Hematopoietic multipotent progenitor cell treated with erythropoietin and hydrocortisone succinate and interleukin-3 and kit ligand, for 6 days (in vitro differentiated cells): ENCODE measurements at places on chromosomes 1 and 21.

DNA sequence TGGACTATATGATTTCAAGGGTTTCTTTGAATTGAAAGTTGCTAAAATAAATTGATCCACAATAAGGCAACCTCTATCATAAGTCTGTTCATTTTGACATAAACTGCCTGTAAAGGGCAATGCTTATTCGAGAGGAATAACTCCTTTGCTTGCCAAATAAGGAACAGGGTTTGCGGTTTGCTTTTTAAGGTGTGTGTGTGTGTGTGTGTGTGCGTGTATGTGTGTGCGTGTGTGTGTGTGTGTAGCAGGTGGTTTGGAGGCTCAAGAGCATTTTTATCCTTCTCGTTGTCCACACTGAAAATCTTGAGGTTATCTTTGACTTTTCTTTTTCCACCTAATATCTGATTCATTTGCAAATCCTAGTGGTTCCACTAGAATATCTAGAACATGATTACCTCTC is 13.1 kb upstream of the NGF start:
- no peak for DNase-seq

DNA sequence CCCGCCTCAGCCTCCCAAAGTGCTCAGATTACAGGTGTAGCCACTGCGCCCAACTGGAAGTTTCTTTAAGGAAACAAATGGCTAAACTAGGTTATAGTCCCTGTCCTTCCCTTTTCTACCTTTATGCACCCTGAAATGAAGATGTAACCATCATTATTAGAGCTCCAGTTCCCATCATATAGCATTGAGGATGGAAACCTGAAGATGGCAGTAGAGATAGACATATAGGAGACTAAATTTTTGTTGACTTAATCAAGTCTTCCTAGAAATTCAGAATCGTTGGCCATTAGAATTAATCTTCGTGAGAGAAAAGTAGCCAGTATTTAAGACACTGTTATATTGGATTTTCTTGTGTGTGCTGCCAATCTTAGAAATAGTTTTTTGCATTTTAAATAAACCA is 1016.3 kb upstream of the NCAM2 start:
- peak; percentile 11 for DNase-seq

DNA sequence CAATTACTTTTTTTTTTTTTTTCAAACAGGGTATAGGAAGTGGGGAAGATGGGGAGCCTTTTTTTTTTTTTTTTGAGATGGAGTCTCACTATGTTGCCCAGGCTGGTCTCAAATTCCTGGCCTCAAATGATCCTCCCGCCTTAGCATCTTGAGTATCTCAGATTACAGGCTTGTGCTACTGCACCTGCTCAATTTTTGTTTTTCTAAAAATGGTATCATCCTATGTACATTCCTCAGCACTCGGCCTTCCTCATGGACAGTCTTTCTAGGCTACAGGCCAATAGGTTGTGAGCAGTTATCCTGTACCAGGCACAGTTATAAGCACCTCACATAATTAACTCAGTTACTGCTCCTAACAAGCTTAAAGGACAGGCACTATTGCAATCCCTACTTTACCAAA is 132.1 kb upstream of the EDN2 start:
- DNase-seq, result no peak

- DNase-seq, result no peak
Measured at GRCh38 chr1:232978091-232978634, 27.8 kb downstream of the NTPCR start.

- DNase-seq, result no peak
Measured at GRCh38 chr1:55276671-55277376, 61.7 kb upstream of the USP24 start.

- no peak for DNase-seq
Measured at GRCh38 chr1:175504875-175505555, 238.4 kb downstream of the TNR start.

- no peak for DNase-seq
Measured at GRCh38 chr1:69985901-69986439, 219.4 kb downstream of the LRRC40 start.

DNA sequence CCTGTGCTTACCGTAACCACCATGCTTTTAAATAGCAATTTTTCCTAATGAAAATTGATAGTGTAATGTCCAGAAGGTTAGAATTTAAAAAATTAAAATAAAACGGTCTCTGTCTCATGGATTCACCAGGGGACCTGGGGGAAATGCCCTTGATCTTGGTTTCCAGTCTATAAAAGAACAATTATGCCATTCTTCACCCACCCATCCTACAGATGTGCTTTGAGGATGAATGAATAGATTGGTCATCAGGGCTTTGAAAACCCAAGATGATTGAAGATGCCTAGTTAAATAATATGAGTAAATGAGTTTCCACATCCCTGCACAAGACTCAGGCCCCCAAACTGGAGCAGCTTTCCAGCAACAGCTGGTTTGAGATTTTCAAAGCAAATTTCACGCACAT is 38.7 kb downstream of the CNN3 start:
- no peak for DNase-seq

GRCh38 chr1:239606850-239607400 is 220.6 kb downstream of the CHRM3 start:
- no peak for DNase-seq

- DNase-seq, result no peak
Measured at GRCh38 chr21:16418226-16418625, 688.4 kb downstream of the USP25 start.

DNA sequence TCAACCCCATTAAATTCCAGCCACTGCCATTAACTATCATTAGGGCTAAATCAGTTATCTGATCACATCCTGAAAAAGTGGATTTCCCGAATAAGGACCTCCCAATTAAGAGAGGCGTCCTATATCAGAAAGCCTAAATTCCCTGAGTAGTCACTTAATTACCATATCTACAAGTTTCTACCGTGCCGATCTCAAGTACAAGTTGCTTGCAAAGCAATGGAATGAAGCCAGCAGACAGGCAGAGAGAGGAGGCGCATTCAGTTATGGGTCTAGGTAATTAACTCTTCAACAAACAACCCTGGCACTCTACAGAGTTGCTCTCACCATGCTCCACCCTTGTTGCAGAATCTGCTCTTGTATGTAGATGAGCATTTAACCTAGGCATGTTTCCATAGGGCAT is 494.6 kb upstream of the RUNX1 start:
- DNase-seq, result no peak

DNA sequence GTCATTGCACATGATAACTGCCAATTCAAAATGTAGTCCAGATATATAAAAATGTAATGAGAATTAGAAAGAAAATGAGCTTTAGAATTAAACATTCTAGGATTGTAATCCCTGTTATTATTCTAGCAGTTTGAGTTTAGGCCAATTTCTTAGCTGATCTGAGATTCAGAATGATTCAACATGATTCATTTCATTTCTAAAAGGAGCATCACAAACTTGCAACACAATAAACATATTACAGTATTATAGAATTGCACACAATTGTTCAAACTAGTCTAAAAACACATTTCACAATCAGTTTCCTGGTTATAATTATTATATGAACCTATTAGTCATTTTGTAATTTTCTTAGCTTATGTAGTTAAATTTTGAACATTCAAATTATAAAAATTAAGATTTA is 43.3 kb upstream of the TSHB start:
- DNase-seq, result no peak

DNA sequence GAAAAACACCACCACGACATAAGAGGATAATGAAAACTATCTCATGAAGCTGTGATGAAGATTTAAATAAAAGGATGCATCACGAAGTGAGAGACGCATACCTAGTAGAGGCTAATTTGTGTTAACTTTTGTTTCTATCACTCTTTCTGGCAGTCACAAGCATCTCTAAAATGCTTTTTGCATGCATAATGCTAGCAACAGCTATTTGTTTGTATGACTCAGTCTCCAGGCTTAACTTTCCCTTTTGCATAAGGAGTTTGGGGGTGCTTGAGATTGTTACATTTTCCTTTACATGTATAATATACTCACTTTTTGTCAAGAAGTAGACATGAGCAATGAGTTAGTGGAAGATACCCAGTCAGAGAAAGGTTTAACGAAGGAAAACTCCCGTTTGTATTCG is 385.4 kb downstream of the DISC1 start:
- DNase-seq, result no peak

DNA sequence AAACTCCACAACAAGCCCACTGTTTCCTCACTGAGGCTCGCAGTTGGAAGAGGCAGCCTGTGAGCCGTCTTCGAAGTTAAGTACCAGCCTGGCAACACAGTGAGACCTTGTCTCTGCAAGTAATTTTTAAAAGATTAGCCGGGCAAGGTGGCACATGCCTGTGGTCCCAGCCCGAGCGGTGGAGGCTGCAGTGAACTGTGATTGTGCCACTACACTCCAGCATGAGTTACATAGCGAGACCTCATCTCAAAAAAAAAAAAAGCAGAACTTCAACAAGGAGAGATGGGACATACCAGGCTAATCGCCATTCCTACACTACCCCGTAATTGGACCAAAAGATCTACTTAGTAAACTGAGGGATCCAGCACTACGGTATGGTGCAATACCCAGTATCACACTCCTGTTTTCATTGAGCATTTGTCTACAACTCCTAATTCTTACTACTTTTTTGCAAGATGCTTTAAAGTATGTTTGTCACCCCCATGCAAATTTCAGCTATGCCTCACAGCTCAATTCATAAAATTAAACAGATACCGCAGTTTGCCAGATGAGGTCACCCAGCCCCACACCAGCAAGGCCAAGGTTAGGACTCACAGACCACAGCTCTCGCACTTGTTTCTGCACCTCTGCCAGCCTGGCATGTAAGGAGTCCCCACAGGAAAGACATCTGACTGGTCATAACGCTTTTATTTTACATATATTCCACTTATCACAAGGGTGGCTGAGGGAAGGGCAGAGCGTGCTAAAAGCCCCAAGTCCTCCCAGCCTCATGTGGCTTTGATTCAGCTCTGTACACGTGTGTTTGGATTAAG is 21.0 kb downstream of the SDE2 start:
- DNase-seq, result peak; percentile 45

- DNase-seq, result no peak
Measured at GRCh38 chr1:32806910-32807523, 10.1 kb downstream of the YARS1 start.

GRCh38 chr21:35134309-35134708 is 85.2 kb upstream of the RUNX1 start:
- no peak for DNase-seq

GRCh38 chr21:9758888-9759287 is 762.5 kb upstream of the TPTE start:
- DNase-seq, result no peak

- no peak for DNase-seq
Measured at GRCh38 chr1:13945856-13946255, 245.9 kb downstream of the PRDM2 start.

GRCh38 chr1:197521118-197521739 is 253.2 kb downstream of the CRB1 start:
- peak; percentile 63 for DNase-seq

DNA sequence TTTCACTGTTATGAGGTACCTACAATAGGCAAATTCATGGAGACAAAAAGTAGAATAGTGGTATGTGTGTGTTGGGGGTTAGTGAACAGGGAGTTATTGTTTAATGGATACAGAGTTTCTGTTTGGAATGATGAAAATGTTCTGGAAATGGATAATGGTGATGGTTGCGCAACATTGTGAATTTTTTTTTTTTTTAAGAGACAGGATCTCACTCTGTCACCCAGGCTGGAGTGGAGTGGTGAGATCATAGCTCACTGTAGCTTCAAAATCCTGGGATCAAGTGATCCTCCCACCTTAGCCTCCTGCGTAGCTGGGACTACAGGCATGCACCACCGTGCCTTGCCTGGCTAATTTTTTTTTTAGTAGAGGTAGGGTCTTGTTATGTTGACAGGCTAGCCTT is 34.5 kb upstream of the TRABD2B start:
- no peak for DNase-seq

DNA sequence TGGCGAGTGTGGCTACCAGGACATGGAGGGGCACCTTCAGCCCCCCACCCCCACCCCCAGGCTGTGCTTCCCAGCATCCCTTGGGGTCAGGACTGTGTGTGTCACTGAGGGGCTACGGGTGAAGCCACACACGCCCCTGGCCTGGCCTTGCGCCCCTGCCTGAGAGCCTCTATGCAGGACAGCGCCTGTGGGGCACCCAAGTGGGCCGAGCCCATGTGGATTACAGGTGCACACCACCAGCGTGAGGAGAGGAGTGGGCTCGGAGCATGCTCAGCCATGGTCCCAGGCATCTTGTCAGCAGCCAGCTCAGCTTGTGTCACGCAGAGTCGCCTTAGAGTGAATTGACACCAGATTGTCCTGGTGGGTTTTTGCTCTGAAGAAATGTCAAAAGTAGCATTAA is 27.9 kb downstream of the FAAP20 start:
- no peak for DNase-seq

- no peak for DNase-seq
Measured at GRCh38 chr1:229032375-229032774, 238.5 kb upstream of the RAB4A start.

DNA sequence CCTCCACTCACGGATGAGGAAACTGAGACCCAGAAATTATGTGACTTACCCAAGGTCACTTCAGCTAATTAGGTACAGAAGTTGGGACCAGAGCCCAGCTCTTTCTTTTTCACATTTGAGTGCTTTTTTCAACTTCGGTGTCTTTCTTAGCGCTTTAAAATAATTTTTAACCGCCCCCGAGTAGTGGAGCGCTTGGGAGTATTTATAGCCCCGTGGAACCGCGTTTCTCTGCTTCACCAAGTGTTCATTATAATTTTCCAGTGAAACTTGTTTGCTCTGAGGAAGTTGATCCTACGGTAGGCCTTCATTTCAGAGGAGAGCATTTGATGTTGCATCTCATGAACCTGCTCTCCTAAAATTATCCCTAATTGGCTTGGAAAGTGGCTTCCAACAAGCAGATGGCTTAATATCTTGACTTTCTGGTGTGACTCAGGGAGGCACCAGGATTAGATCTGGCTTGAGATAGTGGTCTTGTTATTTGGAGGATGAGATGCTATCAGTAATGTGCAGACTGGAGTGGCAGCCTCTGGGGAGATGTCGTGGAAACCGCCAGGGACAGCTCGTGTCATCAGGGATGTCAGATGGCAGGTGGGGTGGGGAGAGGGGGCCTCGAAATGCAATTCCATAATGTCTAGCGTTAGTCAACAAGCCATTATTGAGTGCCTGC is 321.3 kb downstream of the CAMTA1 start:
- DNase-seq, result no peak

DNA sequence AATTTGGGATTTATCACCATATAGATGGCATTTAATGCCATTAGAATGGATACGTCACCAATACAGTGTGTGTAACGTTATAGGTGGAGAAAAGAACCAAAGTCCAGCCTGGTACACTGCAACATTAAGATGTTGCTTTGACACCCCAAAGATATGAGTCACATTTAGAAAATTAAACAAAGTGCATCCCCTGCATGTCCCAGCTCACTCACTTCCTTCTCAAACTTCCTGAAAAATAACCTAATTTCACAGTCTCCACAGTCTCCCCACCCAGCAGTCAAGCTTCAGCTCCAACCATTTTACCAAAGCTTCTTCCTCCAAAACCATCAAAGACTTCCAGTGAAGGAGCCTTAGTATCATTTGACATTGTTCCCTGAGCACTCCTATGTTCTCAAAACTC is 111.9 kb downstream of the OMA1 start:
- no peak for DNase-seq

DNA sequence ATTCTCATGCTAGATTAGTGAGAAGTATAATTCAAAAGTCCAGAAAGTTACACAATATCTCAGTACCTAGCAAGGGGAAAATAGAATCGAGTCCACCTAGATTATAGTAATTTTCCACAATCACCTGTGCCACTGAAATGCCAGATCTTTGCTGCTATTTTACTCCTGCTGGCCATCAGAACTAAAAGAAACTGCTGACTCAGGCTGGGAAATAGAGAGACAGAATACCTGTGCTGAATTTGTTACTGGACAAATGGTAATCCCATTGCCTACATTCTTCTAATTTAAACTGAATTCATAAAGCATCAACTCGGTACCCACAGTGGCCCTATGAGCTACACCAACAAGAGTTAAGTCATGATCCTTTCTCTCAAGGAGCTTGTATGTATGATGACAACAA is 55.0 kb downstream of the USH2A start:
- no peak for DNase-seq
